ENCODE measurements at places on chromosomes 2 and 18.
A peak's percentile ranks its signal among the peaks of the same experiment; 100 is the strongest.

GRCh38 chr2:224584785-224585210 lies 365 bp downstream of the CUL3 start:
- no peak for DNase-seq

DNA sequence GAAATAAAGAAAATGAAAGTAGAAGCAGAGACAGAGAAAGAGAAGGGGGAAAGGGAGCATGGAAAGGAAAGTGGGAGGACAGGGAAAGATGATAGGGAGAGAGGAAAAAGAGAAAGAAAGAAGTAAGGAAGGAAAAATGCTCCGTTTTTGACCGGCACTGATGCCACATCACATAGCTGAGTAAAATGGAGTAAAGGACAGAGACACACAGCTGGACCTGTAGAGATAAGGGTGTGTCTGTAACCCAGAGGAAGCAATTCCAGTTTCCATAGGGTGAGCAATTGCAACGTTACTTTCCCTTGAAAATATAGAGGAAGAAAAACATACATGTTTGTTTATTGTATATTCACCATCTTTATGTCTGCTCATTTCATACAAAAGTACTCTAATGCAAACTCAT lies 1866.9 kb upstream of the PIK3C3 start:
- DNase-seq: no peak

- DNase-seq: no peak
Measured at GRCh38 chr2:105379741-105380186, 19.1 kb downstream of the FHL2 start.

DNA sequence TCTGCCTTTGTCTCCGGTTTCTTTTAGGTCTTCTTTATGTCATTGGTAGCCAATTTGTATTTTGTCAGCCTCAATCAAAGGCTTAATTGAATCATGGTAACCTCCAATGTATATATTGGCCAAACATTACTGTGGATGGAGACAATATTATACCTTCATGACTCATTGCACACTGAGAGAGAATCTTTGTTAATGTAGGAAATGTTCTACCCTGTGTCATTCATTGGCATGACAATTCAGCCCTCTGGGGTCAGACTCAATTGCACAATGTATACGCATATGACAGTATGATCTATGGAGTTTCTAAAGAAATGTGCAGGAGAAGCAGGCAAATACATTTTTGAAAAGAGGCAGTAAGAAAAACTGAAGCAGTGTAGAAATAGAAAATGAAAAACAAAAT lies 162.6 kb downstream of the PDE11A start:
- DNase-seq: no peak

DNA sequence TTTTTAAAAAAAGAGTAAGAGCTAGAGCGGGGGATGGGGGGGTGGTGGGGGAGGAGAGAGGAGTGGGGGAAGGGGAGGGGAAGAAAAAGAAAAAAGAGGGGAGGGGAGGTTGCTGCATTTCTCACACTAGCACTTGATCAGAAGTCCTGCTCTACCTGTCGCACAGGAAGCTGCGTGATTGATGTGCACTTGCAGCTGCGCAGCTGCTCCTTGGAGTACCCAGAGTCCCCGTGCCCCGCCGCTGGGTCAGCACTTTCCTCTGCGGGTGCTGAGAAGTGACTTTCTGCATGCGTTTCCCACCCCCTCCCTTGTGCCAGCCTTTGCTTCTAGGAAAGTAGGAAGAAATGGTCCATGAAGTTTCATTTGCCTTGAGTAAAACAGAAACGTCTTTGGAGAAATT lies 297.3 kb downstream of the ETAA1 start:
- no peak for DNase-seq

DNA sequence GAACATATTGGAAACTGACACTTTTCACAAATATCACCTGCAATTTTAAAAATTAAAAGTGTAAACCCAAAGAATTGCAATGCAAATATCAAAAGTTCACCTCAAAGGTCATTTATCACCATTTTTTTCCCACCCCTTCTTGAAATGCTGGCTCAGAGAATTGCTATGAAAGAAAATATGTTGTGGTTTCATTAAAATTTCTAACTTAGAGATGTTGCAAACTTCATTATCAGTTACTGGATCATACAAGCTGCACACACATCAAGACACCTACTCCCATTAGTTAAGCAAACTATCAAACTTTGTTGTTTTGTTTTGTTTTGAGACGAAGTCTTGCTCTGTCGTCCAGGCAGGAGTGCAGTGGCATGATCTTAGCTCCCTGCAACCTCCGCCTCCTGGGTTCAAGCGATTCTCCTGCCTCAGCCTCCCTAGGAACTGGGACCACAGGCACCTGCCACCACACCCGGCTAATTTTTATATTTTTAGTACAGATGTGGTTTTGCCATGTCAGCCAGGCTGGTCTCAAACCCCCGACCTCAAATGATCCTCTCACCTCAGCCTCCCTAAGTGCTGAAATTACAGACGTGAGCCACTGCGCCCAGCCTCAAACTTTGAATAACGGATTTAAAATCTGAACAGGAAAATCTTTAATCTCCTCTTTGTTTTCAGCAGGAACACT lies 37.0 kb downstream of the STK39 start:
- DNase-seq: no peak

DNA sequence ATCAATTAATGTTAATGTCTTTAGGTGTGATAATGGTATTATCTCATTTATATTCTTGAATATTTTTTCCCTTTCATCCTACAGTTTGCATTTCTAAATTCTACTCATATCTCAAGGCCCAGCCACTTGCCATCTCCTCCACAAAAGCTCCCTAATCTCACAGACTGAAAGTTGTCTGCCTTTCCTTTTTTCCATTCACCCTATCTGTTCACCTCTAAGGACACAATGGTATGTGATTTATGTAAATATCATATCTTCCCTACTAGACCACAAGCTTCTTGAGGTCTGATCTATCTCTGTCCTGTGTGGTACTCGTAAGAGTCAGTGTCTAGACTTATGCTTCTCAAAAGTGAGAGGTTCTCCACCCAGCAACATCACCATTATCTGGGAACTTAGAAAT lies 3.9 kb upstream of the SPC25 start:
- no peak for DNase-seq

DNA sequence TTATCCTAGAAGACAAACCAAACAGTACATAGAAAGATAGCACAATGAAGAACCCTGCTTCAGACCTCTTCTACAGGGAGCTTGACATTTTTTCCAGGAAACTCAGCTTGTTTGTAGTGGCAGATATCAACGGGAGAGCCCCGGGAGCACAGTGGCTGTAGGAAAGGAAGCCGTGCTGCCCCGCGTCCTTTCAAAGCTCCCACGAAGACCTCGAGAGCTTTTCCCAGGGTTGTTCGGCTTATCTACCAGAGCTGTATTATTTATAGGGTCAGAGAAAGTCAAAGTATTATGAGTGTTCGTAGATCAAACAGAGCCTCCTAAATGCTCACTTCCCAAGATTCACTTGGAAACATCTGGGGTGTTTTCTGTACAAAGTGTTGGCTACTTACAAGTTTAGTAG lies 167.1 kb upstream of the COPS8 start:
- no peak for DNase-seq

DNA sequence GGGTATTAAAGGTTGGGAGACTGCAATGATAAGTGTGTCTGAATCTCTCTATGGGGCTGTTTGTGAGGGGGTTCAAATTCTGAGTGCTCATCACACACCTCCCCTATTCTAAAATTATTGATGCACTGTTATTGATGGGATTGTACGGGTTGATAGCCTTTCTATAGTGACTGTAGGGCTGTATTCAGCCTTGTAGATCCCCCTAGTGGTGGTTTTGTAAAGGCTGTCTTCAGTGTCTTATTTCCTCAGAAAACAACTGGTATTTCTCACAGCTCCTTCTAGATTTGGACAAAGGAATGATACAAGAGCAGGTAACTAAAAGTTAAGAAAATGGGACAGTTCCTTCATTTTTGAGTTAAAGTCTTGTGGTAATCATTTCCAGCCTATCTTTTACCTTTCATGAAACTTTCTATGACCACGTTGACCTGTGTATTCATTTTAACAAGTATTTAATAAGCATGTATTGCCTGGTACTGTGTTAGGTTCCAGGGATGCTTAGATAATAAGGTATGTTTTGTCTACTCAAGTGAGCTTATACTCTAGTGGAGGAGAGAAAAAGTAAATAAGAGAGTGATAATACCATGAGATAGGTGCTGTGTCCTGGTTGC lies 21.2 kb downstream of the SMAD4 start:
- no peak for DNase-seq

GRCh38 chr2:115036818-115037217 lies 594.4 kb downstream of the DPP10 start:
- DNase-seq: no peak

DNA sequence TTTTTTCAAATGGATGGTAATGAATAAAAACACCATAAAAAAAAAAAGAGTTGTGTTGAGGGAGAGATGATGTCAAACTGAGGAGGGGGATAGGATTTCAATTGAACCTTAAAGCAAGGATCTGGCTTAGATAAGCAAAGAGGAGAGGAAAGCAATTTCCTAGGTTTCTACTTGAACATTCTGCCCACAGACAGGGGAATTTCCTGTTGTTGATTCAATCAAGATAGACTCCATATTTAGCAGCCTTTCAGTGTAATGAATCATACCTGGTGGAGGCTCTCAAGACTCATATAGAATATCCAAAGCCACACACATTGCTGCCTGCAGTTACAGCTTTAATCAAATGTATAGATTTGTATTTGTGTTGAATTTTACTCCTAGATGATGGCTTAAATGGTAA lies 294.4 kb upstream of the PIK3C3 start:
- DNase-seq: no peak

- DNase-seq: peak; percentile 34
Measured at GRCh38 chr2:224520064-224520463, 65.1 kb downstream of the CUL3 start.

- no peak for DNase-seq
Measured at GRCh38 chr2:29502460-29502911, 387.3 kb downstream of the CLIP4 start.

DNA sequence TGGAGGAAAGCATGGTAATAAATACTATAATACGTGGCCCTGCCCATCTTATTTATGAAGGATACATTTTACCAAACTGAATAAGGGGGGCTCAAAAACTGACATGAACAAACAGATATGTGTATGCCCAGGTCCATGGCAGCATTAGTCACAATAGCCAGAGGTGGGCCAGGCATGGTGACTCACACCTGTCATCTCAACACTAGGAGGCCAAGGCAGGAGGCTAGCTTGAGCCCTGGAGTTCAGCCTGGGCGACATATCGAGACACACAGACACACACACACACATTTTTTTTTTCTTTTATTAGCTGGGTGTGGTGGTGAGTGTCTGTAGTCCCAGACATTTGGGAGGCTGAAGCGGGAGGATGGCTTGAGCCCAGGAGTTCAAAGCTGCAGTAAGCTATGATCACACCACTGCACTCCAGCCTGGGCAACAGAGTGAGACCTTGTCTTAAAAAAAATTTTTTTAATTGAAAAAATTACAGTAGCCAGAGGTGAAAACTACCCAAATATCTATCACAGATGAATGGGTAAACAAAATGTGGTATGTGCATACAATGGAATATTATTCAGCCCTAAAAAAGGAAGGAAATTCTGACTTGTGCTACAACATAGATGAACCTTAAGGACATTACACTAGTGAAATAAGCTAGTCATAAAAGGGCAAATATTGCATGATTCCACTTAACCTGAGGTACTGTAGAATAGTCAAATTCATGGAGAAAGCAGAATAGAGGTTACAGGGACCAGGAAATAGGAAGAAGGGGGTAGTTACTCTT lies 8.0 kb downstream of the ATP8B1 start:
- no peak for DNase-seq

DNA sequence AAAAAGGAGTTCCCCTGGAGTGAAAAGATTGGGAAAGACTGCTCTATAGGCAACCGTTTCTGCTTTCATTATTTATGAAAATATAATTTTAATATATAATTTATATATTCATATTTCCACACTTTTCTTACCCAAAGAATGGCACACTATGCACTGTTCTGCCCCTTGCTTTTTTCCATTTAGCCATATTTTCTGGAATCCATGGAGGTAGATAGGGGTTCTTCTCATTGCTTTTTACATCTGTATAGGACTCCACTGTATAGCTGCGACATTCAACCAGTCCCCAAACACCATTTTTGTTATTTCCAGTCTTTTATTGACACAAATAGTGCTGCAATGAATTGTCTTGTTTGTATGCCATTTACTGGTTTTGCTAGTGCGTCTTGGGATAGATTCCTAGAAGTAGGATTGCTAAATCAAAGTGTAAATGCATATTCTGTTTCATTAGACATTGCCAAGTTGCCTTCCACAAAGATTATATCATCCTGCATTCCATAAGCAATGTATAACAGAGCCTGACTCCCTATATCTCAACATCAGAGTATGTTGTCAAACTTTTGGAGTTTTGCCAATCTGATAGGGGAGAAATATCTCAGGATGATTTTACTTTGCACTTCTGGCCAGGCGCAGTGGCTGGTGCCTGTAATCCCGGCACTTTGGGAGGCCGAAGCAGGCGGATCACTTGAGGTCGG lies 26.6 kb upstream of the TCF7L1 start:
- DNase-seq: no peak

DNA sequence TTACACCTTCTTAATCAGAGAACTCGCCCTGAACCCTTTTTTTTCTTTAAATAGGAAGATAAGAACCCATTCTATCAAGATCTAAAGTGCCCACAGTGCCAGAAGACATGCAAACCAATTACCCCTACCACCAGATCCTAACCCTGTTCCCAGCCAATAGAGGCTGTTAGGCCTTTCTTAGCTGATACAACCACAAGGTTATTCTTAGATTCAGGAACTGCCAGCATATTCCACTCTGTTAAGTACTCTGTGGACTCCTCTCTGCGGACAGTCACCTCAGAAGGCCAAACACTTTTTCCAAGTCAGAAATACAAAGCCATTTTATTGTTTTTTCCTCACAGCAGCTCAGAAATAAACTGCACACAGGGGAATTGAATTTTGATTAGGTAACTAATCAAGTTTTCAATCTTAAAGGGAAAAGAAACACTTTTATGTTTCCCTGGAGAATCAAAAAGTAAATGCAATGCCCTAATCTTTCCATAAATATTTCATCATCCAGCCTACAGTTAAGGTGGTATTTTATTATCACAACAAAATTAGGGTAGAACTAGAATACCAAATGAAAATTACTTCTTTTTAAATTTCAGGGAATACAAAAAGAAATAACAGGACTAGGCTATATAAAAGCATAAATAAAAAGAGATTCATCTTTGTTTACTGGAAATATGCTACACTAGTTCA lies 111.4 kb downstream of the NBAS start:
- no peak for DNase-seq

DNA sequence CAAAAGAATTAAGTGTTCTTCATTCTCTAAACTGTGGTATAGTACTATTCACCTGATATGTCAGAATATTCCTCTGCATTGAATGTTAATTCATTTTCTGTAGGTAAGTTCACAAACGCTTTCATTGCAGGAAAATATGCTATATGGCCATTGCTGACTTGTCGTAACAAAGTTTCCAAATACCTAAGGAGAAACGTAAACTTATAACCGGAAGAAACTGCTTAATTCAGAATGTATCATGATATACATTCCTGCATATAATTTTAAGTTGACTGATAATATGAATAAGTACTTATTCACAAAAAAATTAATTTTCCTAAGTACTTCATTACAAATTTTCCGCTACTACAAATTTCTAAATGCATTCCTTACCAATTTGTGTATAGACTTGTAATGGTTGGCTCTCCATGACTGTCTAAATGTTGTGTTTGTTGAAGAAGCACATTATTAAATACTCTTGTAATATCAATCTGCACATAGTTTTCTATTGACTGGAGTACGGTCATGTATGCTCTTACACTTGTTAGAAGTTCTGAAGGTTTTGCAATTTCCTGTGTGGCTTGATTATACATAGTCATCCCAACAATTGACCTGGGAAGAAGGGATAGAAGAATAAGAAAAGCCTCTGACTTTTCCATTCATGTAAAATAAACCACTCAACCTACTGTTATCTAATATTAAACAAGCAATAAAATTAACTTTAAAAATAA lies 85.4 kb downstream of the NCKAP1 start:
- DNase-seq: peak; percentile 13

Data from astrocyte of the cerebellum (primary cell).